ENCODE measurements at places on chromosomes 7 and 10.

DNA sequence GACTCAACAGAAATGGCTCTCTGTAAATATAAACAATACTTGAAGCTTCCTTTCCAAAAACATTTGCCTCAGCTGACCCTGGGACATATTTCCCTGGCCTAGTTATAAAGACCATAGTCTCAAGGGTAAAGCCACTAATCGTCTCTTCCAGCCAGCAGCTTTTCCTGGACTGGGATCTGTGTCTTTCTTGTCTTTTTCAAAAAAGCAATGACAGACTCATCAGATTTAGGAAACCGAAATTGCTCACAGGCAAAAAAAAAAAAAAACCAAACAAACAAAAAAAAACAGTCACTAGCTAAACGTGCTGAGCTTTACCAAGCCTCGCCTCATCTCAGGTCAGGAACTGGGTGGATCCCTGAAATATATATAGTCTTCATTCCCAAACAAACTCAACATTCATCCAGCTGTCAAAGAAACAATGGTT, 23.5 kb downstream of the STN1 start:
- no peak for DNase-seq

- DNase-seq, result no peak
These were observed 533.0 kb upstream of the GALNT17 start for GRCh38 chr7:70598976-70599375.

DNA sequence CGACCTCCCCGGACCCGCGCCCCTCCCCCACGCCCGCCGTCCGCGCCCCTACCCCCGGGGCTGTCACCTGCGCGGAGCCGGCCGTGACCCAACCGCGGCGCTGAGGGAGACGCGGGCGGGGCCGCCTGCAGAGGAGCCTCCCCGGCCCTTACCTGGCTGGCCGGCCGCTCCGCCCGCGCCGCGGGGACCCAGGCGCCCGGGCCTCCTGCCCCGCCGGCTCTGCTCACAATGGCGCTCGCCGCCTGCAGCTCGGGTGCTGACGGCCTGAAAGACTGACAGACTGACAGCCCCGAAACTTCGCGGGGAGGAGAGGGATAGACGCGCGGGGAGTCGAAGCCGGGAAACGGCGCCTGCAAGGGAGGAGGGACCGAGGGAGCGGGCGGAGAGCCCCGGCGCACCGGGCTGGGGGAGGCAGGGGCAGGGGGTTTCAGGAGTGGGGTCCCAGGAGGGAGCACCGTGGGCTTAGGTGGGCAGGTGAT, 393 bp downstream of the ZNF467 start:
- peak; percentile 52 for DNase-seq

DNA sequence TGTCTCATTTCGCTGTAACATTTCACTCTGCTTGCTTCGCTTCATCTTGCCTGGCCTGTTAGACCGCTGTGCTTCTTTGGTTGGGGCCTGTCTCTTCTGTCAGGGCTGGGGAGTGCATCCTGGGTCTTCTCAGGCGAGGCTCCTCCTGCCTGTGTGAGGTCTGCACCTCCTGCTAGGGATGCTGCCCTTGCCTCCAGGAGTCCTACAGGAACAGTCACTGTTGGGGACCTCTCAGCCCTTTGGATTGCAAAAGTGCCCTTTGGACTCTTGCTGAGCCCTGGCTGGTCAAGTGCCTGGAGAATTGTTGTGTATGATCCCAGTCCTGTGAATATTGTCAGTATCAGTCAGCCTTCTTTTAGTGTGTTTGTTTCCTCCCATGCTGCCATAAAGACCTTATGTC, 84.1 kb downstream of the MDFIC start:
- no peak for DNase-seq

DNA sequence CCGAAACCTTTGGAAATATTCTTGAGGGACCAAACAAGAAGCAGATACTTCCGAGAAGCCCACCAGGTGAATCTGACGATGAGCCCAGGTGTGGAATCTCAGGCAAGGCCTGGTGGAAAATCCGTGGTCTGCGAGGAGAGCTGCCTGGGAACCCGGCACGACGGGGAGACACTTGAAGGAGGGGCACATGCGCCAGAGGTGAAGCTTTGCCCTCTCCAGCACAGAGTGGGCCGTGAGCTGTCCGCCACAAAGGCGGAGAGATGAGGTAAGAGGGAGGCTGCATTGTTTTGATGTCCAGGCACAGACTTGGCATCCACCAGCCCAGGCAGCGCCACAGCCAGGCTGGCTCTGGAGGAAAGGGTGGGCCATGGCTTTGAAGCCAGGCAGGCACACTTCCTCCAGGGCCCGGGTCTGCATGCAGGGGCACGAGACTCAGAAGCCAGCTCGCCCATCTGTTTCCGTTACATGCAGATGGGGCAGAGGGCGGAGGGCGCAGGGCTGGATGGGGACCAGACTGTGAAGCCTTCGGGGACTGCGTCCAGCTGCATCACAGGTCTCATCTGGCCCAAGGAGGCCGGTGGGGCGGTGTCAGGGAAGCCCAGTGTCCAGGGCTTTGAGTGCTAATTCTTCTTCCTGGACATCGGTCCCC, 45.4 kb downstream of the CALML3 start:
- no peak for DNase-seq

DNA sequence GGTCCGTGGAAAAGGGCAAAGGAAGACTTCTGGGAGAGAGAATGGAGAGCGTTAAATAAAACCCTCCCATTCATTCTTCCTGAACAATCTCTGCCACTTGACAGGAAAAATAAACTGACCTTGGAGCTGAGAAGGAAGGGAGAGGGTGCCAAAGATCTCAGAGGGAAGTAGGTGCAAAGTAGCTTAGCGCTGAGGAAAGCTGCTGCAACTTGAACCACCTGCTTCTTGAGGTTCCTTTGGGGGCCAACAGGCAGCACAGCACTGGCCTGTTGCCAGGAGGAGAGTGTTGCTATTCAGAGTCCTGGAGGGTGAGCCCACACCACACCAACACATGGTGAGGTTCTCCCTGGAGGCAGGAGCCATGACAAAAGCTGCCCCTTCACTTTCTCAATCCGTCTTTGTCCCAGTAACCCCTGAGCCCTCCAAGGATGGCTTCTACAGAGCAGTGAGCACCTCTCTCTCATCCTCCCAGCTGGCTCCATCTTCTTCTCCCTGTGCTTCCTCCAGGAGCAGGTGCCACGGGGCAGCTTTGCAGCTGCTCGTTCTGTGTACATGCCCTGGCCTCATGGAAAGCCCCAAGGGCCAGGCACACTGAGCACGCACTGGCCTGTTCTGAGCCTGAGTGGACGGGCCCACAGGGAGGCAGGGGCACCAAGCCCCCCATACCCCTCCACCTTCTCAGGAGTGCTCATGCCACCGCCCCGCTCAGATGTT, 101.3 kb downstream of the STRA8 start:
- DNase-seq, result no peak

GRCh38 chr10:52488606-52489485, 174.8 kb downstream of the DKK1 start:
- DNase-seq, result no peak

- DNase-seq, result no peak
These were observed 683.9 kb downstream of the MAGI2 start for GRCh38 chr7:78769481-78770101.

GRCh38 chr10:48681740-48682139, 2.9 kb upstream of the WDFY4 start:
- DNase-seq, result no peak

DNA sequence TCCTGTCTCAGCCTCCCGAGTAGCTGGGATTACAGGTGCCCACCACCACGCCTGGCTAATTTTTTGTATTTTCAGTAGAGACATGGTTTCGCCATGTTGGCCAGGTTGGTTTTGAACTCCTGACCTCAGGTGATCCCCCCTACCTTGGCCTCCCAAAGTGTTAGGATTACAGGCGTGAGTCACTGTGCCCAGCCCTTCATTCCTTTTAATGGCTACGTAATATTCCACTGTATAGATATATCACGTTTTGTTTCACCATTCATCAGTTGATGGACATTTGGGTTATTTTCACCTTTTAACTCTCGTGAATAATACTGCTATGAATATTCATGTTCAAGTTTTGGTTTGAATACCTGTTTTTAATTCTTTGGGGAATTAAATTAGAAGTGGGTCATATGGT, 44.6 kb upstream of the CYCS start:
- DNase-seq, result no peak

DNA sequence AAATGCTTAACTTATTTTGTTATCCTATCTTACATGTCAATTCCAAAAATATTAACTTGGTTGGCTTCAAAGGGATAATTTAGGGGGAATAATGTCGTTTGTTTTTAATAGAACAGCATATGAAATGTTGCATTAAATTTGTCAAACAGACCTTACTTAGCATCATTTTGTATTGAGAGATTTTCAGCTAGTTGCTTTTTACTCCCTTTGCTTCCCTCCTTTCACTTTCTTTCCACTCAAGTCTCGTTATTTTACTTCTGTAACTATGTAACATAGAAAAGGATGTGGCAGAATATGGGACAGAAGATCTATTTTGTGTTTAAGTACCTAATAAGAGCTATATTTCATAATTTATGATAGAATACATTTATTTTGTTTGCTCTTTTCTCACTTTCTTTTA, 2.6 kb downstream of the PHYHIPL start:
- DNase-seq, result no peak

GRCh38 chr7:70218006-70218405, 619.7 kb downstream of the AUTS2 start:
- DNase-seq, result no peak

DNA sequence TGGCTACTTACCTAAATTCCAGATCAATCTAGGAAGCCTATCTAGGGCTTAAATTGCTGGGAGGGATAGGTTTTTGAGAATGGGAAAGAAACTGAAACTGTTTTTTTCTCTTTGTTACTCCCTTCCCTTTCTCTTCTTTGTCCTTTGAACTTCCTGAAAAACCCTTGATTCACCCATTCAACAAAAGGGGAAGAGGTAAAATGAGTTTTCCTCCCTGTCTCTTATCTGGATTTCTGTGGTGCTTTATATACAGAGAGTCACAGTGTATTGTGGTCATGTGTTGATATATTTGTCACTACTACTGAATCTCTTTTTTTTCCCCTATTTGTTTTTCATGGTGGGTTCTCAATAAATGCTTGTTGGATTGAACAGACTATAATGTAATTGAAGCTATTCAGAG, 19.8 kb upstream of the NUP205 start:
- DNase-seq, result no peak

DNA sequence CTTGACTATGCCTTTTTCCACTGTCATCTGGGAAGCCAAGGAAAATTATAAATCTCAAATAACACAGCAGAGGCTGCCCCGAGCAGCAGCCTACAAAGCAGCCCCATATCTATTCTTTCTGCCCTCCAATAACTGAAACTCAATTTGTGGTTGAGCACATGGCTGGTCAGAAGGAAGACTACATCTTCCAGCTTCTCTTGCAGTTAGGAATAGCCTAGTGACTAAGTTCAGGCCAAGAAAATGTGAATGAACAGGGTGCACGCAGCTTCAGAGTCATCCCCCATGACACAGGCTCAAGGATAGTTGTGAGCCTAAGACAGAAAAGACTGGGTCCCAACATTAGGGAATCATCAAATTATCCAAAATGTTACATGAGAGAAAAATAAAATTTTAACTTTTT, 42.3 kb downstream of the CHCHD3 start:
- no peak for DNase-seq

- DNase-seq, result no peak
These were observed 24.1 kb upstream of the DNMBP start for GRCh38 chr10:100033766-100034418.

- DNase-seq, result no peak
These were observed 2.0 kb downstream of the ZMIZ1 start for GRCh38 chr10:79070606-79071395.

GRCh38 chr10:111076682-111077478, at the start of gene ADRA2A:
Gene ADRA2A (plus strand): TSS chr10:111077029. CDS start chr10:111077997, 968 bp downstream.
- no peak for DNase-seq
